ENCODE measurements at places on chromosomes 4 and X.

GRCh38 chr4:77158487-77158861 is 1.5 kb downstream of the CCNG2 start:
- no peak for DNase-seq

GRCh38 chr4:37431417-37431743 is 186.8 kb downstream of the NWD2 start:
- DNase-seq, result no peak

DNA sequence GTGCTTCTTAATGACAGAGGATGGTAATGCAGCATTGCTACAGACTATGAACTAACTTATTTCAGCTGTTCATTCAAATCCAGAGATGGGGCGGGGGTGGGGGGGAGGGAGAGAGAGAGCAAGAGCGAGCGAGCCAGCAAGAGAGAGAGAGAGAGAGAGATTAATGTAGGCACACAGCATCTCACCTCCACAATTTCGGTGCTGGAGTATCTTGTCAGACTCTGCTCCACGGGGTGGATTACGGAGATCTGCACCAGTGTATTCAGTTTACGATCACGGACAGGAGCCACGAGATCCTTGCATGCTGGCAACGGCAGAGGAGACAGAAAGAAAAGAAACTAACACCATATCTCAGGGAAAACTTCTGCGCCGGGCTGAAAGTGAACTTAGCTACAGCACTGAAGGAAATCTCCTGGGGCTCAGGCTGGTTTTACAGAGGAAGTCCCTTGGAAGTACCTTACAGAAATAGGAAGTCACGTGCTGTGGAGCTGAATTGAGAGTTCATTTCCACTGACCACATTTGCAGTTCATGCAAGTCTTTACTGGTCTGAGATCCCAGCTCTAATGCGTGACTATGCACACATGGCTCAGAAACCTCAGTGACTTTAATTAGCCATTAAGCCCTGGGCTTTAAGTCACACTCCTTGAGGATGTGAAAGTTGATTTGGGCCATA is 440.9 kb downstream of the INPP4B start:
- DNase-seq, result no peak

GRCh38 chrX:44314808-44315207 is 28.7 kb downstream of the EFHC2 start:
- no peak for DNase-seq

DNA sequence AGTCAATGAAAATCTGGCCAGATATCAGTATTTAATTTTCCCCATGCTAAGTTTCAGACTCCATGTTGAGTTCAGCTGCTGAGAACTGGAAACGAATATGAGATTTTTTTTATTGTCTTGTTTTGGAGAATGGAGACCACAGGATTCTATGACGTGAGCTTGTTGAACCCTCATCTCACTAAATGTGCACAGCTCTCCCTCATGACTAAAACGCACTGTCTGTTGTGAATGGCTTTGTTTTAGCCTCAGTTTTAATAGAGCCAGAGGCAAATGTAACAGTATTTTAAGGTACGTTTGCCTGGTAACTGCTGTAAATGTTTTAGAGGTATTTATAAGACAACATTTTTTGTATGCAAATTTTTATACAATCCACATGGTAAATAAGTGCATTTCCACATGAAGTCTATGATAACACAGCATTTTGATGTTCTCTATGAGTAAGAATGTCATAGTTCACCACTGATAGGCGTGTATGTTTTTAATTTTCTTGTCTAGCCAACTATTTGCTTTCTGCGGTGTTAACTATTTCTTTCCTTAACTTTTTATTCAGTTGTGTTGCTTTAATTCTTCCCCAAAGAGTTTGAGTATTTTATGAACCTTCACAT is 1159.3 kb upstream of the TENM3 start:
- DNase-seq, result no peak

DNA sequence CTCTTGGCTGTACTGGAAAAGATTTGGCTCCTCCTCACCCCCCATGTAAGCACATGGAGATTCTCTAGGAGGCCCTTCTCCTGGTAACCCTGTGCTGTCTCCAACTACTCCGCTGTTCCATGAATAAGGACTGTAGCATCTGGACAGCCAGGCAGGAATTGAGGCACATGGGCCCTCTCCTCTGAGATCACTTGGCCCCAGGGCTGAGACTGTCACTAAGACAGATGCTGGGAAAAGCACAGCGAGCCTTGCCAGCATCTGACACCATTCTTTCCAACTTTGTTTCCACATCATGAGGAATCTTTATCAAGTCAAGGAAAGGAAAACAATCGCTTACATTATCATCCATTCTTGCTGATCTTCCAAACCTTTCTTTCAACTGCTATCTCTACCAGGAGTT is 222.6 kb upstream of the INTU start:
- DNase-seq, result no peak

- DNase-seq, result no peak
These were observed 119.3 kb downstream of the ASB9 start for GRCh38 chrX:15150586-15150985.

DNA sequence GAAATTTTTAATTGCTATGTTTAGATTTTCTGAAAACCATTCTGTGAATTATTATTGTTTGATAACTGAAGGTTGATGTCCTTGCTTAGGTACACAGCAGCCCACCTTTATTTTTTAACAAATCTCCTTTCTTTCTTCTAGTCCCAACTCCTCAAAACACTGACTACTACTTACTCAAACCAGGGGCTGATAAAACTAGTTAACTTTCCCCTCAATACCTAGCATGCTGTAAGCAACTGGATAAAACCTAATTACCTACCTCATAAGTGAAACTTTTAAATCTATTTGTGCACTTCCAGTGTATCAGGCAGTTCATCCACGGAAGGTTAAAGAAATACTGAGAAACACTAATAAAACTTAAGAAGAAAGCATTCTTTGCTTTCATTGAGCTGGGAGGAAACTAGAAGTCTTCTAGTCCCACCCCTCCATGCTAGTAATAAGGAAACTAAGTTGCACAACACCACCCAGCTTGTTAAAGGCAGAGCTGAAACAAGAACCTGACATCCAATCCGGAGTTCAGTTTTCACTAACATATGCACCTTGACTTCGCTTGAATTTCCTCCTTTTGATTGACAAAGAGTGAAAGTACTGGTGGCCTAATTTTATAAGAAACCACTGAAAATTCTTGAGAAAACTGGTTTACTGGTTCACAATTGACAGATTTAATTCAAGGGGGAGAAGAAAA is 180.2 kb upstream of the TET2 start:
- DNase-seq, result no peak

DNA sequence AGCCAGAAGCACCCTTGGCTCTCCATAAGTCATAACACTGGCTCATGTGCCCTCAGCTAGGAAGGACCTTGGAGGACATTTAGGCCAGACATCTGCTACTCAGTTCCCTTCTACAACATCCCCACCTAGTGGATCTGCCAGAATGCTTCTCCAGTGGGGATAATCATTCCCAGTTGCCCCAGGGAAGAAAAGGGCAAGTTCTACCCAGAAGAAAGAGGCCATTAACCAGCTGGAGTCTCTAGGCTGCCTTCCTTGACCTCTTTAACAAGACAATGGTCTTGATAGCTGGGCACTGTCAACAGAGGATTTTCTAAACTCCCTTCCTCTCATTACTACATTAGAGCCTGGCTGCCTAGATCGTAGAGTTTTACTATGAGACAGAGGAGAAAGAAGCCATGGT is 42.0 kb downstream of the LGI2 start:
- DNase-seq, result peak; percentile 29

GRCh38 chr4:16569790-16570189 is 328.7 kb downstream of the LDB2 start:
- no peak for DNase-seq

- DNase-seq, result peak; percentile 51
These were observed 49.4 kb downstream of the RPS6KA3 start for GRCh38 chrX:20217271-20217670.

DNA sequence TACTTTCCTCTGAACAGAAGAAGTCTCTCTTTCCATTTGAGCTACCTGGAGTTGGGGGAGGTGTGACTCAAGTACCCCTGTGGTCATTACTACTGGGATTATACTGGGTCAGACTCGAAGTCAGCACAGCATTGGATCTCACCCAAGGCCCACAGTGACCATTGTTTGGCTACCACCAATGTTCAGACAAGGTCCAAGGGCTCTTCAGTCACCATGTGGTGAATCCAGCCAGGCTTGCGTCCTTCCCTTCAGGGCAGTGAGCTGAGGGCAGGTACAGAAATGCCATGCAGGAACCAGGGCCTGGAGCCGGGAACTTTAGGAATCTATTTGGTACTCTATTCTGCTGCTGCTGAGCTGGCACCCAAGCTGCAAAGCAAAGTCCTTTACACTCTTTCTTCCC is 5.5 kb upstream of the SLC4A4 start:
- DNase-seq, result no peak

DNA sequence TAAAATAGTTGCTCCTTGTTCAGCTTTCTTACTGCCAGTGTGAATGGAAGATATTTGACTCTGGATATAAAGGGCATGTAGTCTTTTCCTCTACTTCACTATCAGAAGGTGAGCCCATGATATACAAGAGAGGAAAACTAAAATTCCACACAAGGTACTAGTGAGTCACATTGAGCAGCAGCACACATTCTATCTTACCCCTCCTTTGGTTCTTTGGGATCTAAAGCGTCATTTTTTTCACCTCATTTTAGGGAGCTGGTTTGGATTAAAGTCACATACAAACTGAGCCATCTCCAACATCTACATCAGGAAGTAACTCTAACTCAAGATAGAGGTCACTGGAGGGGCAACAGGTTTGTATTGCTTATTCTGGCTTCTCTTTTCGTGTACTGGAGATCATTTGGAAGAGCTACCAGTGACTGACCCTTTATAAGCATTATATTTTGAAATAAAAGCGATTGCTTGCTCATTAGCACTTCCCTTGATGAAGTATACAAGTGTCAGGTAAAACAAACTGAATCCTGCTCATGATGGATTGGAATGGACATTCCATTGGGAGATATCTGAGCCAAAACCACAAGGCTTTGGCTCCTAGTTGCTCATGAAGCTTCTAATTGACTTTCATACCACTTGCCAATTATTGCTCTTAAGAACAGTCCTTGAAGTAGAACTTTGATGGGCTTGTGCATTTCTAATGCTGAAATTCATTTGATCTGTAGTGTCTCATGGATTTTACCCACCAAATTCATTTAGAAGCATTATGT is 124.1 kb downstream of the SPCS3 start:
- DNase-seq, result no peak

- no peak for DNase-seq
These were observed 50.8 kb downstream of the SMIM14 start for GRCh38 chr4:39587881-39588280.

GRCh38 chr4:155505321-155505720 is 128.6 kb upstream of the MAP9 start:
- DNase-seq, result no peak

DNA sequence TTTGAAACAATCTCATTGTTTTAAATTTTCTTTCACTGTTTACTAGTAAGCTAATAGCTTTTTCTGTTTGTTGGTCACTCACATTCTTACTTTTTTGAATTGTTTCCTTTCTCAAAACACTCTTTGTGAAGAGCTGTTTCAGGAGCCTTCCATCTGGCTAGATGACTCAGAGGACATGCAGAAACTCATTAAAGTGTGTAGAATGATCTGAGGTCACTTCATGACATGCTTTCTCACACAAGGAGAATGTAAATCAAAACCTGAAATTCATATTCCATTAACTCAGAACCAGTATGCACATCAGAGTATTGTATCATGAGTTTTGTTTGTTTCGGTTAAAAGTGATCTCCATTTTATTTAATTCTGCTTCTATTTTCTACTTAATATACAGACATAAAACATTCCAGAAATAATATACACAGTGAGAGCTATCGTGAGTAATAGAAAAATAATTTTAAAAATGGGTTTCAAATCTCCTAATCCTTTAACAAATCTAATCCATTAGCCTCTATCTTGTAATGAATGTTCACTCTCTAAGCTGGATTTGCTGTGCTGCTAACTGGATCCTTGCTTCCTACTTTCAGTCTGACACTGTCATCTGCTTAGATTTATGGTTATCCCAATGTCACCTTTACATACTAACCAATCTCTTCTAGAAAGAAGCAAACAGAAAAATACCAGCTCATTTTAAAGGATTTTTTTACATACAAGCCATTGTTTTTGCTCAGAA is 449.6 kb downstream of the FSTL5 start:
- no peak for DNase-seq

- no peak for DNase-seq
These were observed 10.5 kb upstream of the TMEM165 start for GRCh38 chr4:55385201-55385649.

GRCh38 chr4:108359130-108359985 is 190.6 kb upstream of the LEF1 start:
- DNase-seq, result no peak

- peak; percentile 14 for DNase-seq
These were observed 17.7 kb downstream of the SPON2 start for GRCh38 chr4:1154523-1155182.

- peak; percentile 2 for DNase-seq
These were observed 68.4 kb upstream of the SCOC start for GRCh38 chr4:140305053-140305452.

DNA sequence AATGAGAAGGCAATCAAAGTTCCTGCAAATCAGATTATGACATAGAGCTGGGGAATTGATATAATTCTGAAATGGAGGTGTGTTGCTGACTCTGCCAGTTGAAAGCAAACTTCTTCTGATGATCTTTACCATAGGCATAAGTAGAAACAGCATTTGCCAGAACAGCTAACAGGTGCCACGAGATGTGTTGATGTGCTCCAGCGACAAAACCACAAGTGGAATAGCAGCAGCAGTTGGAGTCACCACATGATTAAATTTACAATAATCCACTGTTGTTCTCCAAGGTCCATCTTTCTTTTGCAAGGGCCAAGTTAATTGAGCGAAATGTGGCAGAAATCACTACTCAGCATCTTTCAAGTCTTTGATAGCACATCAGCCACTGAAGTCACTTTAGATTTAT is 3.7 kb upstream of the OSTC start:
- DNase-seq, result no peak

GRCh38 chrX:154368630-154369448 is 5.6 kb downstream of the FLNA start:
- peak; percentile 35 for DNase-seq

GRCh38 chrX:135985157-135985972 is at the start of gene SLC9A6:
TSS of gene SLC9A6 (plus strand) at chrX:135985435. CDS start at chrX:135985659, 224 bp downstream.
- DNase-seq, result peak; percentile 64

- DNase-seq, result no peak
These were observed 122.4 kb downstream of the BCOR start for GRCh38 chrX:39975101-39975925.

- no peak for DNase-seq
These were observed 54.4 kb downstream of the VGLL1 start for GRCh38 chrX:136586386-136586785.

- DNase-seq, result no peak
These were observed 10.7 kb downstream of the CLNK start for GRCh38 chr4:10673817-10674369.

DNA sequence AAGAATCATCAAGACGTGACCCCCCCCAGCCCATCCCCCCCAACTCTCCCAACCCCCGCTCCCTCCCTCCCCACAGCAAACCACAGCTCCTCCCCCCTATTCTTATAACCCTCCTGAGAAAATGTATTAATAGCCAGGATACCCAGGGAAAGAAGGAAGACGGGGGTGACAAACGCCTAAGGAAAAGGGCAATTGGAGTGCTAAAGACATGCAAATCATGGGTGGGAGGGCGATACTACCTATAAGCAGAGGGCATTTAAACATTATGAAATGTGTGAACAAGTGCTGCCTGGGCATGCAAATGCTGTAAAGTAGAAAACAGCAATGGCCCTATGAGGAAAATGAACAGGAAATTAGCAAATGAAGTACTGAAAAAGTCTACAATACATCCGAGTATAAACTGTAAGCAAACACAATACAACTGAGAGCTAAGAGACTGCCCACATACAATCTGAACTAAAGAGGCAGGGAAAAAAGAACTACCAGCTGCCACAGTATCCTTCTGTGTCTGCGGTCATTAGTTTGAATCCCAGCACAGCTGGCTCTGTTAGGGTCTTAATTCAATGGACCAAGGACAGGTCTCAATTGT is 2.4 kb downstream of the CXXC4 start:
- peak; percentile 22 for DNase-seq

Measured in NCI-H2081 (cell line).